ENCODE measurements at places on chromosomes 7 and 10. TPM values are rescaled to one million over a fixed set of nuclear protein-coding genes. Genes with fewer than 3 reads are reported as not detected.

DNA sequence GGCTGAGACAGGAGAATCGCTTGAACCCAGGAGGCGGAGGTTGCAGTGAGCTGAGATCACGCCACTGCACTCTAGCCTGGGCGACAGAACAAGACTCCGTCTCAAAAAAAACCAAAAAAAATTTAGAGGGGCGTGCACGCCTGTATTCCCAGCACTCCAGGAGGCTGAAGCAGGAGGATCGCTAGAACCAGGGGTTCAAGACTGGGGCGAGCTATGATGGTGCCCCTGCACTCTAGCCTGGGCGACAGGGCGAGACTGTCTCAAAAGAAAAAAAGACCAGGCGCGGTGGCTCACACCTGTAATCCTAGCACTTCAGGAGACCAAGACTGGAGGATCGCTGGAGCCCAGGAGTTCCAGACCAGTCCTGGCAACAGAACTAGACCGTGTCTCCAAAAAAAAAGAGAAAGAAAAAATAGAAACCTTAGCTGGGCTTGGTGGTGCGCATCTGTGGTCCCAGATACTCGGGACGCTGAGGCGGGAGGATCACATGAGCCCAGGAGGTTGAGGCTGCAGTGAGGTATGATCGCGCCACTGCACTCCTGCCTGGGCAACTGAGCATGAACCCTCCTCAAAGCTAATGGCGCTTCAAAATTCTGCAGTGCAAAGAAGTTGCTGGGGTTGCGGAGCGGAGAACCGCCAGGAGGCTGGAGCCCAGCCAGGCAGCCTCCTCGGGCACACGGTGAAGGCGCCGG lies 382 bp upstream of the MBLAC1 start:
- no peak for DNase-seq

Gene MKI67
- total RNA-seq = 39.5 TPM

GRCh38 chr10:127009366-127009765 lies 104.1 kb downstream of the DOCK1 start:
- no peak for DNase-seq

- no peak for DNase-seq
These were observed 34.3 kb downstream of the ABLIM1 start for GRCh38 chr10:114623661-114624294.

DNA sequence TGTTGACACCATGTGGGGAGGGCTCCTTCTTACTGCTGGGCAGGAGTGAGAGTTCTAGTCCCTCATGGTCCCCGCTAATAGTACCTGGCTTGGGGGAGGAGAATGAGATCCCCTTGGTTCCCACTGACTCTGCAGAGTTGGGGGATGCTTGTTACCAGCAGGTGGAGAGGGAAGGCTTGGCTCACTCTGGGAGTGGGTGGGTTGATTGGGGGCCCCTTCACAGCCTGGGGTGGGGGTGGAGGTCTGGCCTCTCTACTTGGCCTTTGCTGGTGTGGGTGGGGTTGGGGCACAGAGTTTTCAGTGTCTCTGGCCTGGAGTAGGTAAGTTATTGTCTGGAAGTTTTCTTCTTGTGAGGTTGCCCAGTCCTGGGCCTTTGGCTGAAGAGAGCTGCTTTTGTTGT lies 31.9 kb downstream of the ADCY1 start:
- DNase-seq = no peak

Gene HOXA1
- total RNA-seq = 2.4 TPM

Gene DENND2A
- total RNA-seq = 8.2 TPM

- no peak for DNase-seq
These were observed 3.7 kb downstream of the SEMA4G start for GRCh38 chr10:100972904-100973535.

Gene COL28A1
- 3.2 TPM for total RNA-seq

DNA sequence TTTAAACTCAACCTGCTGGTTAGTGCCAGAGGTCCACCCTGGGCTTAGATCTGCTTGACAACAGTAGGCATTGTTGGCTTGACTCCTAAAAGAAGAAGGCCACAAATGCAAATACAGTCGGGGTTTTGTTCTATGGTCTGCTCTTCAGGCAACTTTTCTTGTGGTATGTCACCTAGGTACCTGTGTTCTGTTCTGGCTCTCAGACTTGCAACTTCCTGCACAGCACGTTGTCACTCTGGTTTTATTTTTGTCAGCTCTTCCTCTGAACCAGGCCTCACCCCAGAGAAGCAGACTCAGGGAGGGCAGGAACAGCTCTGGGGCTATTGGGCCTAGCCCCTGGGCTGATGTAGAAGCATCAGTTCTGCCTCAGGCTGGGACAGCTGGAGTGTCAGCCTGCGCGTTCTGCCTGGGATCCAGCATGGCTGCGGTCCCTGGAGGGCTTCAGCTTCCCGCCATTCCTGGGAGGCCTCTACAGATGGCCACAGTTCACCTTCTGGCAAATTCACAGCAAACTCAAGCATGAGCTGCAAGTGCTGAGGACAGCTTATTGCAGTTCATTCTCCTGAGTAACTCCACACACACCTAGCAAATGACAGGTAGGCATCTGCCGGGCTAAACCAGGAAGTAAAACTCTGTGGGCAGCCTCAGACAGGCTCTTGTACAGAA lies 11.0 kb upstream of the PDCD4 start:
- DNase-seq = peak; percentile 64

- no peak for DNase-seq
These were observed 46.9 kb downstream of the ZNF518A start for GRCh38 chr10:96176985-96177384.

GRCh38 chr7:48033922-48034321 lies 1.4 kb upstream of the C7orf57 start:
- DNase-seq = no peak

- no peak for DNase-seq
These were observed 70.4 kb downstream of the C10orf90 start for GRCh38 chr10:126599949-126600682.

DNA sequence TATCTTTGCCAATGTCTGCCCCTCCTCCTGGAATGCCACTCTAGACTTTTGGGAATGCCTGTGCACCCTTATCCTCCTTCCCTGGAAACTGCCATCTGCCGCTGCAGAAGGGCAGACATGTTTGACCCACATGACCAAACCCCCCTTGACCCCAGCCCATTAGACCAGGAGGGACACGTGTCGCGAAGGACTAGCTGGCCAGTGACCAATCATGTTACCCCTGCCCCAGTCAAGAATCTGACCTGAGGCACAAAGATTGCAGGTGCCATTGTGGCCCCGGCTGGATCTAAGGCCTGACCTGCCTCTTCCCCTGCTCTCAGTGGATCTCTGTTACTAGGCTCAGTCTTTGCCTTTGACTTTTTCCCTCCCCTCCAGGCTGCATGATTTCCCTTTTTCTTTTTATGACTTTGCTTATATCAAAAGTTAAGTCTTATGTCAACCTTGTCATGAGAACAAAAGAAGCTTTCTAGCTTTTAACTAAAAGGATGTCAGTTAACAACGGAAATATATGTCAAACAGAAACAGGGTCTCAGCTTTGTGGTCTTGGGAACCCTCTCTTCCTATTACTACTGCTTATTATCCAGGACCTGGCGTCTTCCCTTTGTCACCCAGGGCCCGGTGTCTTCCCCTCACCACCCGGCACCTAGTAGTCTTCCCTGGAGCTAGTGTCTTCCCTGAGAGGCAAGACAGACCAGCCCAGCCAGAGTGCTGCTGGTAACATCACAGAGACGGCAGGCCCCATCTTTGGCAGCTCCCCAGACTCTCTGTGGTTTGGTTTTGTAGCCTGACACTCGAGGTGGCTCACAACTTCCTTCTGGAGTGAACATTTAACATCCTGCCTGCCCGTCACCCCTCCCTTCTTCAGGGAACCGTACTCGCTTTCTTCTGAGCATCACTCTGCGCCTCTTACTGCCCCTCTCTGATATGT lies 24.4 kb upstream of the PPIF start:
- DNase-seq = peak; percentile 71

- DNase-seq = no peak
These were observed 1.4 kb downstream of the CHAT start for GRCh38 chr10:49615213-49615612.

DNA sequence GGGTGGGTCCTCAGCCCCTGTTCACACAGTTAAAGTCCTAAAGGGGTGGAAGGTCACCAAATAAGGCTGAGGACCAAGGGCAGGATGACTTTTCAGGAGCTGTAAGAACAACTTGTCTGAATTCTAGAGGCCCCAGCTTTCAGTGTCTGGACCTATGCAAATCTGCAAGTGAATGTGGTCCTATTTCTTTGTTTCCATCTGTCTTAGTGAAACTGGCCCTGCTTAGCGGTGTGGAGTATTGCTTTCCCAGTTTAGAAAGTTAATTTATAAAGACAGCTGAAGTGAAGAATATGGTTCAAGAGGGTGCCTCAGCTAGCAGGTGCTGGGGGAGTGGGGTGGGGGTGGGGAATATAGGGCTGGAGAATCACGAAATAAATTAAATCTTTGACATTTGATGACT lies 40.1 kb downstream of the HHEX start:
- DNase-seq = no peak

DNA sequence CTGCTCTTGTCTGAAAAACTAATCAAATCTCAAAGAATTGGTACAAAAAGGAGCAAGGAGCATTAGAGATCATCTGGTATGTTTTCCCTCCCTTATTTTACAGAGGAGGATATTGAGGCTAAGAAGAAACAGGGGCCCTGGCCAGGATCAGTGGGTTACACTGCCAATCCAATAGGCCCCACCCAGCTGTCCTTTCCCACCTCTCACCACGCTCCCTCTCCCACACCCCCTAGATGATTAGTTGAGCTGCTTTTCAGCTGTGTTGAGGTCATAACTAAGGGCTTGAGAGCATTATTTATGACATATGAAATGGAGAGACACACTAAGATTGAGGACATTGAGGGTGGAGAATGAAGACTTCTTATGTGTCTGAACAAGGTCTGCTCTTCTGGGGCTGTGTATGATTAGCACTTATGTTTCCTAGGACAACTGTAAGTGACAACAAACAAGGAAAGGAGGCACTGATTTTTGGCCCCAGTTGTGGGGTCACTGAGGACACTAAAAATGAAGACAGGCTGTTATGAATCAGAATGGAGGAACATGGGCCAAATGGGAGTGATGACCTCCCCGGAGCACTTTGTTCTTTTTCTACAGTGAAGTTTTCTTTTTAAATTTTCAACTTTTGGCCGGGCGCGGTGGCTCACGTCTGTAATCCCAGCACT lies 26.5 kb downstream of the VWA2 start:
- DNase-seq = no peak

- DNase-seq = no peak
These were observed at the start of gene MEST for GRCh38 chr7:130491841-130492522. Gene MEST, plus strand, starts transcription at chr7:130492085. Its CDS starts 229 bp downstream, at chr7:130492314.

GRCh38 chr10:43203448-43204041 lies 63.3 kb downstream of the RASGEF1A start:
- peak; percentile 26 for DNase-seq
